ENCODE measurements at places on chromosomes 4 and X.

DNA sequence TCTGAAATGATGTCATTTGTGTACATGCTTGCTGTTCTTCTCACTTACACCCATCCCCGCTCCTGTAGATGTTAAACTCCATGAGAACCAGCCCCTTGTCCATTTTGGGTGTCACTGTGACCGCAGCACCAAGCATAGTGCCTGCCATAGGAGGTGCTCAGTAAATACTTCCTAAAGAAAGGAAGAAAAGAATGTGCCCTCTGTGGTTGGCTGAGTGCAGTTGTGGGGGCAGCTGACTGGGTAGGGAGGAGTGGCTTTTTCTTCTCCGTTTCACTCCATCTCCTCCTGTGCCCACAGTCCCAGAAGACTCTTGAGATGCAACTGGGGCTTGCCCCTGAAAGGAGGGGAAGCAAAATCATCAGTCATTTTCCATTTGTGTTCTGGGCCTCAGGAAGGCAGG, 25.5 kb downstream of the PHEX start:
- H3K4me3 ChIP-seq, result no peak overlapping the region
- no peak overlapping the region for H3K27ac ChIP-seq
- H3K27me3 ChIP-seq, result no peaks in the 10 kb centered on the region
- no peak for DNase-seq
- H3K36me3 ChIP-seq, result no peaks in the 10 kb centered on the region

GRCh38 chrX:13008189-13008533, 33.3 kb downstream of the TMSB4X start:
- H3K4me3 ChIP-seq, result no peak overlapping the region
- H3K36me3 ChIP-seq, result peaks cover 1% of the 10 kb centered on the region
- DNase-seq, result no peak
- H3K27me3 ChIP-seq, result no peaks in the 10 kb centered on the region
- H3K4me1 ChIP-seq, result peaks cover 47% of the 10 kb centered on the region
- no peak overlapping the region for H3K27ac ChIP-seq

GRCh38 chrX:12741416-12741815, 49.8 kb upstream of the PRPS2 start:
- no peaks in the 10 kb centered on the region for H3K36me3 ChIP-seq
- H3K4me1 ChIP-seq, result no peaks in the 10 kb centered on the region
- no peak overlapping the region for H3K4me3 ChIP-seq
- DNase-seq, result no peak
- no peak overlapping the region for H3K27ac ChIP-seq
- no peaks in the 10 kb centered on the region for H3K27me3 ChIP-seq

DNA sequence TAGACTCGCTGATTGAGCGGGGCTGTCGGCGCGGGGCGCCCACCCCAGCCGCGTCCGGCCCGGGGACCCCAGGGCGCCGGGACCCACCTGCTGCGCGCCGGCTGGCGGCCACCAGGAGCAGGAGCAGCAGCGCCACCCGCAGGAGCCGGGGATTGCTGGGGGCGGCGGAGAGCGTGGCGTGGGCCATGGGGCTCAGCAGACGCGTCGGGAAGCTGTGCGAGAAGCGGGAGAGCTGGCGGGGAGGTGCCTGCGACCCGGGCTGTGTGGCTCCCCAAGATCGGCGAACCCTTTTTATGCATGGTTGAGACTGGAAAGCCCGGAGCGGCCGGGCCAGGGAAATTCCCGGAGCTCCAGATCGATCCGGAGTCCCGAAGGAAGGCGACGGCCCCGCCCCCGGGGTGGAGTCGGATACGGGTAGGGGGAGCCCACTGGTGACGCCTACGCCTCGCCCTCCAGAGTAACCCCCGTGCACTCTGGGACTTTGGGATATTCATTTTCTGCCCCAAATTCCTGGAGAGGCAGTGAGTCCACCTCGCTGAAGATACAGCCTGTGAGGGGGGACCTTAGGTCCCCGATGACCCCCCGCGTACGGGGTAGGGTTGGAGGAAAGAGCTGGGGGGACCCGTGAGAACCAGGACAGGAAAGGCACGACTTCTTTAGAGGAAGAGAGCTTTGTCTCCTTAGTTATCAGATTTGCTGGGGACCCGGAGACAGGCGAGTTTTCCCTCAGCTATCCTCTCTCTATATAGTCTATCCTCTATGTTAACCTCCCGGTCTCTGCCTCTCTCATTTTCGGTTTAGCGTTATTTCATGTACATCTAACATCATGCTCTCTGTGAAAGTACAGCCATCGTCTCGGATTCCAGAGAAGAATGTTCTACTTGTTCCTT, at the start of gene CXCL3:
CXCL3 (minus strand) TSS at position 265 of the 890 bp plus-strand sequence; CDS start at position 187, 78 bp downstream.
- peak within 1 kb of the TSS; percentile 67 for H3K4me3 ChIP-seq
- H3K27me3 ChIP-seq, result peaks cover 55% of the 10 kb centered on the region
- peaks cover 3% of the 10 kb centered on the region for H3K36me3 ChIP-seq
- no peak for DNase-seq
- no peak within 1 kb of the TSS for H3K27ac ChIP-seq

GRCh38 chr4:69881173-69881773, 21.3 kb upstream of the SULT1E1 start:
- DNase-seq, result no peak
- H3K27ac ChIP-seq, result no peak overlapping the region
- no peaks in the 10 kb centered on the region for H3K4me1 ChIP-seq
- no peaks in the 10 kb centered on the region for H3K27me3 ChIP-seq

- no peak overlapping the region for H3K4me3 ChIP-seq
- DNase-seq, result no peak
- H3K27me3 ChIP-seq, result no peaks in the 10 kb centered on the region
- H3K27ac ChIP-seq, result no peak overlapping the region
These were observed 24.6 kb downstream of the TSC22D3 start for GRCh38 chrX:107750861-107751445.

Data from central memory CD8-positive, alpha-beta T cell (primary cell).